CD4-positive, CD25-positive, alpha-beta regulatory T cell (primary cell): ENCODE measurements at places on chromosomes 2 and 18.

DNA sequence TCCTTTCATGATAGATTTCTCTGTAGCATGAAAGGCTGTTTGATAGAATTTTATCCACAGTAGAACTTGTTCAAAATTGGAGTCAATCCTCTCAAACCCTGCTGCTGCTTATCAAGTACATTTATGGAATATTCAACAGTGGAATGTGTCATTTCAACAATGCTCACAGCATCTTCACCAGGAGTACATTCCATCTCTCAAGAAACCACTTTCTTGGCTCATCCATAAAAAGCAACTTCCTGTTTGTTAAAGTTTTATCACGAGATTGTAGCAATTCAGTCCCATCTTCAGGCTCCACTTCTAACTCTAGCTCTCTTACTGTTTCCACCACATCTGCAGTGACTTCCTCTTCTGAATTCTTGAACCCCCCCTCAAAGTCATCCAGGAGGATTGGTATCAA is 29.4 kb downstream of the PDCL3 start:
- DNase-seq = no peak

DNA sequence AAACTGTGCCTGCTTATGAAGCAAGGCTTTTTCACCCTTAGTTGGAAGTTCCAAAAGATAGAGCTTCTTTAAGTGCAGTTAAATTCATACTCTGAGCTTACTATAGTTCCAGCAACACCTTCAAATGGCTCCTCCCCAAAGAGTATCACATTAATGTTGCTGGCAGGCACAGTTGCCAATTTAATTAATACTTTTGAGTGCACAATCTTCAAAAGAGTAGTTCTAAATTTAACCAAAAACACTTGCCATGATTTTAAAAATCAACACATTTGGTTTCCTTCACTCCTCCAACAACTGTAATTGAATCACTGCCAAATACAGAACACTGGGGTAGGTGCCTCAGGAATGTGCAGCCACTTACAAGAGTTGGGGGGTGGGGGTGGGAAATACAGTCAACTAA is 150.6 kb upstream of the UBE2E3 start:
- no peak for DNase-seq

GRCh38 chr2:129859175-129859574 is 120.3 kb upstream of the RAB6C start:
- DNase-seq = no peak

DNA sequence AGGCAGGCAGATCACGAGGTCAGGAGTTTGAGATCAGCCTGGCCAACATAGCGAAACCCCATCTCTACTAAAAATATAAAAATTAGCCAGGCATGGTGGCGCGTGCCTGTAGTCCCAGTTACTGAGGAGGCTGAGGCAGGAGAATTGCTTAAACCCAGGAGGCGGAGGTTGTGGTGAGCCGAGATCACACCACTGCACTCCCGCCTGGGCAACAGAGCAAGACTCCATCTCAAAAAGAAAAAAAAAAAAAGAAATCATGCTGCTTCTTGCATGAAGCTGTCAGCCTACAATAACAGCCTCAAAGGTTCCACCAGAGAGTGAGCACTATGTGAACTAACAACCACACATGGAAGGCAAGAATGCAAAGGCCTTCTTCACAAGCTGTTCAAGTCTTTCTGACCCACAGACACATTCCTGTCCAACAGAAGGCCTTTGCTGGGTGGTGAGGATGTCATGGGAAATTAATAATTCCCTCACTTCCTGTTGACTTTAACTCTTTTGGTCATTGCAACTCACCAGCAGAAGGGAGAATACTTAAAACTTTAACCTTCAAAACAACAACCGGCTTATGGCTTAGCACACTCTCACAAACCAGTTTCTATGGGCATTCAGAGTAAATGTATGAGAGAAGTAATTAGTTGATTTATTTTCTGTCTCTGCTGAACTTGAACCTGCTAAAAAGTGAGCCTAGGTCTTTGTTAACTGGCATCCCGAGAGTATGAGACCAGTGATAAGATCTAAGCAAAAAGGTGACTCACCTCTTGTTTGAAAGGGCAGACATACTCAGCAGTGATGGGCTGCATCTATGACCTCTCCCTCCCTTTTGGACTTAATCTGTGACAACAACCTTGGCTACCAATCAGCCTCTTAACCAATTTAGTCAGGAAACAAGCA is 11.8 kb downstream of the PLEKHM3 start:
- DNase-seq = no peak

DNA sequence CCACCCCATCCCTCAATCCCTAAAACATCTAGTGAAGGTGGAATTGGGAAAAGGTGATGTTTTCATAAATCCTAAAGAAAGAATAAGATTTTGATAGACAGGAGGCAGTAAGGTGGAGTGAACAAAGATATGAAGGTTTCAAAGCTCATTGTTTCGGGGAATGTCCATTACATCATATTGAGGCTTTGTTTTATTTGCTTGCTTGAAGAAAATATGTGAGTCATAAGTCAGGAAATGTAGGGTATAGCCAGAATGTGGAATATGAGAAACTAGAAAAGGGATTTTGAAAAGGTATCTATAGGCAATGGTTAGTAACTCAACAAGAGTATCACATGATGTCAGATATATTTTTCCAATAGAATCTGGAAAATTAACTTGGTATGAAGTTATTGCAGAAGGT is 1178.5 kb upstream of the ACVR2A start:
- no peak for DNase-seq

GRCh38 chr18:12307701-12308385 is at the start of gene TUBB6:
TUBB6 (plus strand) TSS chr18:12308241; CDS start chr18:12308293, 52 bp downstream.
- no peak for DNase-seq

GRCh38 chr2:160144280-160144990 is 55.6 kb downstream of the ITGB6 start:
- DNase-seq = no peak

DNA sequence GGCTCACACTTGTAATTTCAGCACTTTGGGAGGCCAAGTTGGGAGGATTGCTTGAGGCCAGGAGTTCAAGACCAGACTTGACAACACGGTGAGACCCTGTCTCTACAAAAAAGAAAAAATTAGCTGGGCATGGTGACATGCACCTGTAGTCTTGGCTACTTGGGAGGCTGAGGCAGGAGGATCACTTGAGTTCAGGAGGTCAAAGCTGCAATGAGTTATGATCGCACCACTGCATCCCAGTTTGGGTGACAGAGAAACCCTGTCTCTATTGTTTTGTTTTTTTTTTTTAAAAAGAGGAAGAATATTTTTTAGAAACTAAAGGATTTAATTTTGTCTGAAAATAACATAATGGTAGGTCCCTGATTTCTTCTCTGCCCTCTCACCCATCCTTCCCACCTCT is 79.4 kb upstream of the TMEM200C start:
- DNase-seq = no peak

GRCh38 chr18:23437357-23438045 is 15.6 kb upstream of the RIOK3 start:
- peak; percentile 73 for DNase-seq

GRCh38 chr18:6069103-6069502 is 173.8 kb upstream of the TMEM200C start:
- DNase-seq = no peak

DNA sequence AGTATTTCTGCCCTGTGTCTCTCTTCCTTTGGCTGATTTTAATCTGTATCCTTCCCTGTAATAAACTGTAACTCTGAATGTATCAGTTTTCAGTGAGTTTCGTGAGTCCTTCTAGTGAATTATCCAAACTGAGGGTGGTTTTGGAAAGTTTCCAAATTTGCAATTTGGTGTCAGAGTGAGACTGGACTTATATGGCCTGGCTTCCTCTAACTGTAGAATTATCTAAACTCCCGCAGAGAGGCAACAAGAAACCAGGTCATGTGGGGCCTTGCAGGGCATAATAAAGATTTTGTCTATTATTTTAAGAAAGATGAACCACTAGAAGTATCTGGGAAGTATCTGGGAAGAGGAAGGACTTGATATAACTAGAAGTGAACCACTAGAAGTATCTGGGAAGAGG is 95.3 kb upstream of the RNF152 start:
- DNase-seq = no peak

GRCh38 chr2:121088251-121089165 is 196.5 kb downstream of the TFCP2L1 start:
- DNase-seq = no peak

DNA sequence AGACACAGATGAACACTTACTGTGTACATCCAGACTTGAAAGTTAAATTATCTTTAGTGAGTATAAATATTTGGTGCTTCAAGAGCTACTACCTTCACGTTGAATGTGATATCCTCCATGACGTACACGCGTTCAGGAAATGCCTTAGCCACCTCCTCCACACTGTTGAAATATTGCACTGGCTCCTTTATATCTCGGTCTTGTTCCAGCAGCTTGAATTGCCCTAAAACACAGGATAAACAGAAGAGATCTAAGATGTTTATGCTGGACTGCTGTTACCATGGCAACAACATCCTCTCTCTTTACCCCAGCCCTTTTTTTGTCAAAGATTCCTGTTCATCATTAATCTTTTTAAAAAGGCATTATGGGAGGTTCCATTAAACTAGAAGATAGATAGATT is 120.3 kb downstream of the MEP1B start:
- no peak for DNase-seq

DNA sequence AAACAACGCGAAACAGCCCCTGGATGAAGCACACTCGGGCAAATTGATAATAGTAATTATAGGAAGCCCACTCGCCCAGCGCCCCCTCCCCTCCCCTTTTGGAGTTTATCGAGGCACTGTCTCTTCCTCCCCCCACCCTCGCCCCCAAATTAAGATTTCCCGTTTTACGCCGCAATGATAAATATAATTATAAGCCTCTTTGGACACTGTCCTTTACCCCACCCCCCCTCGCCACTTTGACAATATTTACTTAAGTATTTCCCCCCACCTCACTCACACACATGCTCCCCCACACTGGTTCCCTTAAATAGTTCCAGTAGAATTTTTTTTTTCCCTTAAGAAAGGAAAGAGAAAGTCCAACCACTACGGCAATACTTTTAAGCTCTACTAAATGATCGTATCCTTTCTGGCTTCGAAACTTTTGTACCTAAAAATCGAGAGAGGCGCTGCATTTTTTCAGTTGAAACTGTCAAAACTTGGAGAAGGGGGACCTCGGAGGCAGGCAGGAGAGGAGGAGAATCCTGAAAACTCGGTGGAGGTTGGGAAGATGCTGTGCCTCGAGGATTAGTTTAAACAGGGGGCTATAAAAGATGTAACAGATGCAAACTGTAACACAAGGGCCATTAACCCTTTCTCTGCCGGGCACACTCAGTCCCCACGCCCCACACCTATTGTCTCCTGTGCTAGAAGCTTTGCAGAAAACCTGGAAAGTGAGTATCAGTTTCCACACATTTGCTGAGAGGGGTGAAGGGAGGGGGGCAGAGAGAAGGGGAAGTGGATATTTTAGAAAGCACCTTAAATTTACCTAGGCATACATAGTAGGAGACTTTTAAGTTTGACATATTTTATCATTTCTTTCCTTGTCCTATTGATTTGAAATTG is 1.8 kb downstream of the ZEB2 start:
- DNase-seq = no peak

DNA sequence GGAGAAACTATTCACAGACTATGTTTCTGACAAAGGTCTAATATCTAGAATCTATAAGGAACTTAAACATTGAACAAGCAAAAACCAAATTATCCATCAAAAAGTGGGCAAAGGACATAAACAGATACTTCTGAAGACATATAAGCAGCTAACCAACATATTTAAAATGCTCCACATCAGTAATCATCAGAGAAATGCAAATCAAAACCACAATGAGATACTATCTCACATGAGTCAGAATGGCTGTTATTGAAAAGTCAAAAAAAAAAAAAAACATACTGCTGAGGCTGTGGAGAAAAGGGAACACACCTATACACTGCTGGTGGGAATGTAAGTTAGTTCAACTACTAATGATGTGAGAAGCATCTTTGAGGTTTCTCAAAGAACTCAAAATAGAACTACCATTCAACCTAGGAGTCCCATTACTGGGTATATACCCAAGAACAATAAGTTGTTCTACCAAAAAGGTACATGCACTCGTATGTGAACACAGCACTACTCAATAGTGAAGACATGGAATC is 220.4 kb upstream of the TFPI start:
- DNase-seq = no peak

DNA sequence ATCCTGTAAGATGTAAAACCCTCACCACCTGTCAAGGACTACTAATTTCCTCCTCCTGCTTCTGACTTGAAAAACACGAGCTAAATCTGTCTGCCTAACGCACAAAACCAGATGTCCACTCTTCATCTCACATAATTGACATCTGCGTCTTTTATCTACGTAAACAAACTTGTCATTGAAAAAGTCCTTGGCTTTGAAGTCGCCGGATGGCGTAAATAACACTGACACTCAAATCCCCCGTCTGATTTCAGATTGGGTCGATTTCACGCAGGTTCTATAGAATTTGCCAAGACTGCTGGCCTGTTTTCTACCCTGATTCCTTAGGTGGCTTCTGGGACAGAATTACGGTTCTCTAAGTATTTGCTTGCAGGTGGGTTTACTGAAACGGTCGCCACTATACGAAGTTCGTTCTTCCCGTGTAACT is 539 bp upstream of the MOB4 start:
- no peak for DNase-seq
